CD4-positive, alpha-beta T cell treated with Interleukin-15 for 1 hour (primary cell): ENCODE measurements at places on chromosomes 1 and 21.

- peak; percentile 50 for DNase-seq
Measured at GRCh38 chr1:21517660-21518480, 8.6 kb downstream of the ALPL start.

DNA sequence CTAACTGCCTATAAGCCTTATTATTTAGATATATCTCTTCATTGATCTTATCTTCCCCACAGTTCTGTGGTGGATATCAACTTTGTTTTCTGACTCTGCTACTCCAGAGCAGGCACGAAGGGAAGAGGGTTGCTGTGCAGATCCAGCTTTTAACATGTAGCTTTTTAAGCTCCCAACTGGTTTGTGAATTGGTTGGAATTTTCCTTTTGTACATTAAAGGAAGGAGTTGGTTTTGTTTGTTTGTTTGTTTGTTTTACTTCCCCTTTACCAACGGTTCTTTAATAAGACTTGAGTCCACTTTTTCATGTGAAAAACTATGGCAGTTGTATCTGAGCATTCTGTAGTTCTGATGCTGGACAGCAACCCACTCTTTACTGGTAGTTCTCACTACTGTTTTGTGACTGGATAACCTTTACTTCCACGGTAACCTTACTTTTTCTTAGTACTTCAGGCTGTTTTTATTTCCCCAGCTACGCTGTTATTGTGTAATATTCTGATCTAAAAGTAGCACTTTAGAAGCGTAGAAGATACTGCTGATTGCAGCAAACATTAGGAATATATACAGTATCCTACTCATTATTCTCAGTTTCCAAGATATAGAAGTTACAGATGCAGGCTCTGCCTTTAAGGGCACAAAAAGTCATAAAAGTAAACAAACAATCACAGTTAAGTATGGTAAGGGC, 1.6 kb downstream of the GNPAT start:
- DNase-seq, result no peak

DNA sequence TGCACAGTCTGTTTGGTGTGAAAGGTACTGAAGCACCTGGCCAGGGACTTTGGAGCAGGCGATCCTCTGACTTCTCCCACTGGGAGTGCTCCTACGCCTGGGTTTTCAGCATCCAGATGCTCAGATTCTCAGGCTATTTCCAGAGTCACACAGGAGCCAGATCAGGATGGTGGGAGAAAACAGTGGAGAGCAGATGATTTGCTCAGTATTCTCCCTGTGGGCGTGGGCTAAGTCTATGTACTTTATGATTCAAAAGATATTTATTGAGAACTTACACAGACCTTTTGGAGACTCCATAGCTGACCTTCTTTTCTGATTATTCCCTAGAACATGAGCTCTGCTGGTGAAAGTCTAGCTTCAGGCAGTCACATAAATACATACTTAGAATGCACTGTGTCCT, 134.6 kb downstream of the TENT5C start:
- no peak for DNase-seq

- DNase-seq, result no peak
Measured at GRCh38 chr1:119116725-119117124, 23.7 kb downstream of the WARS2 start.

GRCh38 chr1:208923946-208924720, 659.4 kb upstream of the CAMK1G start:
- DNase-seq, result no peak
